ENCODE measurements at places on chromosomes 7 and 10.

DNA sequence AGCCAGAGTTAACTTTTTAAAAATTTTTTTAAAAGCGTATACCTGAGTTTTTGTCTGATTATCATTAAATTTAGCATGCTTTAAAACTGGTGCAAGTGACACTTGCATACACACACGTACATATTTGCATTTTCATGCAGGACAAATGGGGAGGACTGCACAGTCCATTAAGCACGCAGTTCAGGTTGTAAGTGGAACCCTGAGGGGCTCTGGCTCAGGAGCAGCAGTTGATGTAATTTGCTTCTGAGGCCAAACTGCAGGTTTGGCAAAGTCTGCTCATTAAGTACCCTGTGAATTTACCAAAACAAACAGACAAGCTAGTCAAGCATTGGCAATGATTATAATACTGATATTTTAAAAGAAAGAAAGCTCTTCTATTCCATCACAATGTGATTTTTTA lies 215.8 kb upstream of the PFKP start:
- no peak for DNase-seq

DNA sequence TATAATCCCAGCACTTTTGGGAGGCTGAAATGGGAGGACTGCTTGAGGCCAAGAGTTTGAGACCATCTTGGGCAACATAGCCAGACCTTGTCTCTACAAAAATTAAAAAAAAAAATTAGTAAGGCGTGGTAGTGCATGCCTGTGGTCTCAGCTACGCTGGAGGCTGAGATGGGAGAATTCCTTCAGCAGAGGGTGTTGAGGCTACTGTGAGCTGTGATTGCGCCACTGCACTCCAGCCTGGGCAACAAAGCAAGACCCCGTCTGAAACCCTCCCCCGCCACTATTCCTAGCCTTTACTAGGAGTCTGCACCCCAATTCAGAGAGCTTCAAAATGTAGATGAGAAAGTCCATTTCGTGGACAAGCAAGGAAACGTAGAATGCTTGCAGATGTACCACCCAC lies 95.2 kb downstream of the PRPF18 start:
- DNase-seq: no peak

GRCh38 chr7:143299346-143299745 lies 11.2 kb downstream of the CASP2 start:
- DNase-seq: no peak

- no peak for DNase-seq
These were observed 246.7 kb upstream of the TPK1 start for GRCh38 chr7:145082366-145083161.

DNA sequence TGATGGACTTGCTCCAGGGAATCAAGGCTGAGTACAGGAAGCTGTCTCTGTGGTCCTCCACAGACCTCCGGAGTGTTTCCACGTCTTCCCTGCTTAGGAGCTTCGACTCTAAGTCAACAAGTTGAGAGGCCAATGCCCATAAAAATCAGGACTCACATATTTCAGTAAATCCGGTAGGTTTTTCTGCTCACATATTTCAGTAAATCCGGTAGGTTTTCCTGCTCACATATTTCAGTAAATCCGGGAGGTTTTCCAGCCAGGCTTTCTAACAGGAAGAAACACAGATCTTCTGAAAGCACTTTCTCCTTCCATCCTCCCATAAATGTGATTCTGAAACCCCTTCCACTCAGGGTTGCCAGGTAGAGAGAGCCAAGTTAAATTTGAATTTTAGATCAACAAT lies 340.1 kb upstream of the SHH start:
- DNase-seq: no peak

GRCh38 chr7:26965724-26966123 lies 101.3 kb upstream of the SKAP2 start:
- no peak for DNase-seq

DNA sequence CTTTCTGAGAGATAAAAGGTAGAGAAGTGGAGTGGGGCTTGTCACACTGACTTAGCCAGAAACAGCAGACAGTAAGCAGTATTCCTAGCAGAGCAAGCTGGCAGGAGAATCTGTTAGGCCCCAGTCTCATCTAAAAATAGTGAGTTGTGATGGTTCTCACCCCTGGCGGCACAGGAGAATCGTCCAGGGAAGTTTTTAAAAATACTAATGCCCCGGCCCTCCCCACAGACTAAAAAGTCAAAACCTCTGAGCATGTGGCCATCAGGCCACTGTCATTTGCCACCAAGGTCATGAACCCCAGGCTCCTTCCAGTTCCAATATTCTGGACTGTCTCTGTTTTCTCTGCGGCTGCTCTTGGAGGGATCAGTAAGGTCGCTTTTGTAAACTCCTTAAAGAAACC lies 34.0 kb downstream of the LYZL1 start:
- no peak for DNase-seq

GRCh38 chr10:69880301-69881081 lies 78.8 kb downstream of the COL13A1 start:
- DNase-seq: no peak

DNA sequence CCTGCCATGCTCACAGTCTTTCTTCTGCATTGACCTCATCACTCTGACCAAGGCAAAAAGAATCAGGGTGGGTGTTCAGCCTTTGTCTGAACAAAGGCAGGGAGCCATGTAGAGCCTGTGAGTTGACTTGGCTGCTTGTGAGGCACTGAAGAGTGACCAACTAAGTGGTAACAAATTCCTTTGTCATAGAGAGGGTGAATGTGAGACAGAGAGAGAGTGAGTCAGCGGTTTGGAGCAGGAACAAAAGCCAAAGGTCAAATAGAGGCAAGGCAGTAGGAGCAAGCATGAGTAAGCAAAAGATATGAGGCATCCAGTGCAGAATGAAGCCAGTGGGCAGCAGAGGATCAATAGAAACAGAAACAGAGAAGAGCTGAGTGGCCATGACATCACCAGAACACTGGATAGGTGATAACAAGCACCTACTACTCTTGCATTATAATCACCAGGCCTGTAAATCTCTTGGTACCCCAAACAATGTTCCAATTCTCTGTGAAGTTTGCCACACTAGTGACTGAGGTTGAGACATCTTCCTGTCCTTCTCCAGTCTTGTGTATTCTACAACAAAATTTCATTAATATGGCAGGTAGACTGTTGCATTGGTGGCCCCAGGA lies 116.2 kb upstream of the LAMB4 start:
- DNase-seq: no peak

GRCh38 chr7:18583305-18583704 lies 87.8 kb downstream of the HDAC9 start:
- DNase-seq: no peak

- no peak for DNase-seq
These were observed 10.2 kb upstream of the SLC25A28 start for GRCh38 chr10:99630433-99630832.

DNA sequence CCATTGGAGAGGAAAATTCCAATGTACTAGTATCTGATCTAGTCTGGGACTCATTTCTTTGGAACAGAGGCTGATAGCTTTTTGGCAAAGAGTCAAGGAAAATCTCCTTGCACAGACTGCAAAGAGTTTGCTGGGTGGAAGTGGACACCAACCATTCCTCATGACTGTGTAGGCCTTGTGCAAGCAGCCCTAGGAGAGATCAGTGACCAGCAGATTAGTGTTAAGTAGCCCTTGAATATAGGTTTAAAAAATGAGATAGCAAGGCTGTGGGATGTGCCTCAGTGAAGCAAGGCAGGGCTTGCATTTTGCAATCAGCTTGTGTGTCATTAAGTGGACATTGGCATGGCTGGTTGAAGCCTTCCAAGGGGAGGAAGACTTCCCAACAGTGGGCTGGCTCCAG lies 341.6 kb downstream of the PLXNA4 start:
- no peak for DNase-seq

- DNase-seq: no peak
These were observed 255.9 kb upstream of the GLI3 start for GRCh38 chr7:42492920-42493319.

GRCh38 chr10:61973169-61973568 lies 71.7 kb downstream of the ARID5B start:
- DNase-seq: no peak

- DNase-seq: no peak
These were observed 149.1 kb upstream of the CALCR start for GRCh38 chr7:93723424-93724124.

GRCh38 chr7:33792547-33793105 lies 112.7 kb upstream of the BMPER start:
- no peak for DNase-seq

DNA sequence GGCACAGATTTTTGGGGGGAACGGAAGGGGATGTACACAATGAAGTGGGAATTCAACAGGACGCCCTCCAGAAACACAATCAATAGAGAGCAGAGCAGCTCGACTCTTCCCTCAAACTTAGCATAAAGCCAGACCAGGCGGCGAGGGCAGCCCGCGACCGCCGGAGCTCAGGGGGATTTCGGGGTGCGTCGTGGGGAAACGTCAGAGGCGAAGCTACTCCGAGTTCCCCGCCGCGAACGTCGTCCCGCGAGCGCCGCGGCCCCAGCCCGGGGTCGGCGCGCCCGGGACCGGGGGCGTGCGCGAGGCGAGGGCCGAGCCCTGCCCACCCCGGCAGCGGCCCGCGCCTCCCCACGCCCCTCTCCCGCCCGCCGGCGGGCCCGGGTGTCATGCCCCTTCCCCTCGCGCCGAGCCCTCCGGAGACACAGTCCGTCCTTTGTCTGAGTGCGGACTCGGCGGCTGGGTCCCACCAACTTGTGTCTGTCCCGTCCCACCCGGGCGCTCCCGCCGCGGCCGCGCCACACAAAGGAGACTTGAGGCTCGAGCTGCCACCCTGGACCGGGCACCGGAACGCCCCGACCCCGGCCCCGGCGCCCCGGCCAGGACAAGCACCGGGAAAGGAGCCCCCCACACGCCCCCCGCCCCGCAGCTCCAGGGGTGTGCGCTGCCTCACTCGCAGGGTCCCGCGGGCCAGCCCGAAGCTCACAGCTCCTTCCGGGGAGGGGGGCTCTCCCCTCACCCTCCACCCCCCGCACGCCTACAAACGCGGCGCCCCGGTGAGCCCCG lies 634 bp downstream of the EZH2 start:
- peak; percentile 35 for DNase-seq

DNA sequence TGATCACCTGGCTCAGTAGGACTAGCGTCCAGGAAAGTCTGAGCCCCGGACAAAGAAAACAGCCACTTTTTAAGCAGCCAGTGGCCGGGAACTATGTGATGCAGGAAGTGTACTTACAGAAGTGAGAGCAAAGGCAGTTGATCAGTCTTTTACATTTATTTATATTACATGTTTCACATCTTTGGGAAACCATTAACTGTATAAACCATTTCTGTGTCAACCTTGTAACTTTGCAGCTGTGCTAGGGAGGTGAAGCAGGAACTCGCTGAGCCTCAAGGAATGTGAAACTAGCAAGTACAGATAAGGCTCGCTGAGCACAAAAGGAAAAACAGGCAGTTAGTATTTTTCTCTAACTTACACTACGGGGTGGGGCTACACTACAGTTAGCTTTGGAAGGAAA lies 39.9 kb upstream of the HECW1 start:
- no peak for DNase-seq

DNA sequence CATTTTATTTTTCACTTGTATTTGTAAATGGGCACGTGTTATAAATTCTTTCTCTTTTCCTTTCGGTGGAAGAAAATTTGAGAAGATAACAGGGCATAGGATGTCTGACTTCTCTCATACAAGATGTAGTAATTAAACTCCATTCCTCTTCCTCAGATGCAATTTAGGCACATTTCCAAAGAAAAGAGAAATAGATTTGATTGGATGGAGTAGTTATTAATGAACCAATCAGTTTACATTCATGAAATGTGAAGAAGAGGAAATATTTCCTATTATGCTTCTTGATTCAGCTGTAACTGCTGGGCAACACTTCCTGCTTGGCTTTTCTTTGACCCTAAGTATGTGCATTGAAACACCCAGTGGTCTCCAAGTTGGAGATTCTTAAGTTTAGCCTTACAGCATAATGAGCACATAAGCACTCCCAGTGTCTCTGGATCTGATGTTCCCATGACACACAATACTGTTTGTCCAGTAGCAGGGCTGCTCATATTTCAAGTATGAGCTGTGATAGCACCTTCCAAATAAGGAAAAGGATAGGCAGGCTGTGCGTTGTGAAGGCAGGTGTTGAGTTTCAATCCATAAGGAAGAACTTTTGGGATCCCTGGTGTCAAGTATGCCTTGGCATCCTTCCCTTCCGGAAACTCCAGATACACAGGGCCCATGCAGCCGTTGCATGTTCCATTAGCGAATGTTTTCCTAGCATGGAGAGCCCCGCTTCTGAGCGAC lies 33.4 kb upstream of the COBL start:
- no peak for DNase-seq

DNA sequence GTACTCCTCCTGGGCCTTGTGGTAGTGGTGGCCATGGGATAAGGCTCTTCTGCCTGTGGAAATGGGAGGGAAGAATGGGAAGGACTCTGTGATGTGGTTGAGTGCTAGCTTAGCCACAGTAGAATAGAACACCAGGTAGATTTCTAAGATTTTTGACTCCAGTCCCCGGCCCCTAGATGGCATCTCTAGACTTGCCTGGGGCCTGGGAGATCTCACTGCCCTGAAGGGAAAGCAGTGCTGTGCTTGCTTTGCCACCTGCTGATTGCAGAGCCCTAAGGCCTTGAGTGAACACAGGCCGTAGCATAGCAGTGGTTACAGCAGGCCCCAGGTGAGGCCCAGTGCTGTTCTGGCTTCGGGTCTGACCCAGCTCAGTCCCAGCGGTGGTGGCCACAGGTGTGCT lies 252.0 kb downstream of the TCF7L2 start:
- no peak for DNase-seq

GRCh38 chr10:91604553-91605534 lies 28.0 kb downstream of the PPP1R3C start:
- no peak for DNase-seq

- no peak for DNase-seq
These were observed 13.2 kb upstream of the IFRD1 start for GRCh38 chr7:112437072-112437471.

- DNase-seq: no peak
These were observed 4.0 kb downstream of the SLC16A12 start for GRCh38 chr10:89531359-89531758.

DNA sequence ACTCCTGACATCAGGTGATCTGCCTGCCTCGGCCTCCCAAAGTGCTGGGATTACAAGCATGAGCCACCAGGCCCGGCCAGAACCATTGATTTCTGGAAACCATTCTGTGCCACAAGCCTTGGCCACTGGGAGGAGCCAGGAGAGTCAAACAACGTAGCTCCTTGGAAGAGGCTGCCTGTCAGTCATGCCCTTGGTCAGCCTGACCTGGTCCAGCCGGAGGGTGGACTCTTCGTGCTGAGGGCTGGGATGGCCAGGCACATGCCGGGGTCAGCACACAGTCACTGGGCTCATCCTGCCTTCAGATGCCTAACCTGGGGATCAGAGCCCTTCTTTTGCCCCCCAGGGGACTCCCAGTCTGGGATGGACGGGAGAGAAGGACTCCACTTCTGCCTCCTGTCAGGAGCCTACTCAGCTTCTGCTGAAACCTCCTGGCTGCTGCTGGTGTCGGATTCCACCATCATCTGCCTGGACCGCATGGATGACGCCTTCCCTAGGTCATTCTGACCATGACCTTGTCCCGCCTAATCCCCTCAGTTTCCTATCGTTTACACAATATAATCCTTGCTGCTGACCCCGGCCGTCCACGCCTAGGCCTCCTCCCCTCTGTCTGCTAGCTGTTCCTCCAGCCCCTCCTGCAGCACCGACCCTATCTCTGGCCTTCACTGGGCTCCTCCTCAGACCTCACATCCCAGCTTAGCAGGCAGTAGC lies 30.4 kb downstream of the TMEM270 start:
- no peak for DNase-seq

Data from stimulated activated CD4-positive, alpha-beta T cell treated with anti-CD3 and anti-CD28 coated beads, Interleukin-1b, Interleukin-23, amount 100 ng/mL, for 24 hours (primary cell).